Stimulated activated CD4-positive, alpha-beta T cell treated with anti-CD3 and anti-CD28 coated beads, Interleukin-2, amount 100 ng/mL, for 24 hours (primary cell): ENCODE measurements at places on chromosomes 13 and 19.
A peak's percentile ranks its signal among the peaks of the same experiment; 100 is the strongest.

DNA sequence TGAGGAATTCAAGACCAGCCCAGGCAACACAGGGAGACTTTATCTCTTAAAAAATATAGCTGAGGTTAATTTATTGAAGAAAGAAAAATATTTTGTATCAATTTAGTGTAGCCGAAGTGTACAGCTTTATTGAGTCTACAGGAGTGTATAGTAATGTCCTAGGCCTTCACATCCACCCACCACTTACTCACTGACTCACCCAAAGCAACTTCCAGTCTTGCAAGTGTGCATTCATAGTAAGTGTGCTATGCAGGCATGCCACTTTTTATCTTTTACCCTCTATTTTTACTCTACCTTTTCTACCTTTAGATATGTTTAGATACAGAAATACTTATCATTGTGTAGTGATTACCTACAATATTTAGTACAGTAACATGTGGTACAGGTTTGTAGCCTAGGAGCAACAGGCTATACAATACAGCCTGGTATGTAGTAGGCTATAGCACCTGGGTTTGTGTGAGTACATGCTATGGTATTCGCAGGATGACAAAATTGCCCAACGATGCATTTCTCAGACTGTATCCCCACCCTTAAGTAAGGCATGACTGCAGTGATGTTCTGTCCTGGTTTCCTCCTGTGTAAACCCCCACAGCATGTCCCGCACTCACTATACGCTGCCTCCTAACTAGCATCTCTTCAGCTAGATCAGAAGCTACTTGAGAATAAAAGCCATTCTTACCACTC lies 15.3 kb upstream of the ATP12A start:
- no peak for DNase-seq

- DNase-seq = no peak
Measured at GRCh38 chr19:743168-743687, 7.7 kb upstream of the MISP start.

- no peak for DNase-seq
Measured at GRCh38 chr19:13984186-13984585, 21.9 kb downstream of the RFX1 start.

- no peak for DNase-seq
Measured at GRCh38 chr19:12703046-12703445, 6.6 kb upstream of the FBXW9 start.

DNA sequence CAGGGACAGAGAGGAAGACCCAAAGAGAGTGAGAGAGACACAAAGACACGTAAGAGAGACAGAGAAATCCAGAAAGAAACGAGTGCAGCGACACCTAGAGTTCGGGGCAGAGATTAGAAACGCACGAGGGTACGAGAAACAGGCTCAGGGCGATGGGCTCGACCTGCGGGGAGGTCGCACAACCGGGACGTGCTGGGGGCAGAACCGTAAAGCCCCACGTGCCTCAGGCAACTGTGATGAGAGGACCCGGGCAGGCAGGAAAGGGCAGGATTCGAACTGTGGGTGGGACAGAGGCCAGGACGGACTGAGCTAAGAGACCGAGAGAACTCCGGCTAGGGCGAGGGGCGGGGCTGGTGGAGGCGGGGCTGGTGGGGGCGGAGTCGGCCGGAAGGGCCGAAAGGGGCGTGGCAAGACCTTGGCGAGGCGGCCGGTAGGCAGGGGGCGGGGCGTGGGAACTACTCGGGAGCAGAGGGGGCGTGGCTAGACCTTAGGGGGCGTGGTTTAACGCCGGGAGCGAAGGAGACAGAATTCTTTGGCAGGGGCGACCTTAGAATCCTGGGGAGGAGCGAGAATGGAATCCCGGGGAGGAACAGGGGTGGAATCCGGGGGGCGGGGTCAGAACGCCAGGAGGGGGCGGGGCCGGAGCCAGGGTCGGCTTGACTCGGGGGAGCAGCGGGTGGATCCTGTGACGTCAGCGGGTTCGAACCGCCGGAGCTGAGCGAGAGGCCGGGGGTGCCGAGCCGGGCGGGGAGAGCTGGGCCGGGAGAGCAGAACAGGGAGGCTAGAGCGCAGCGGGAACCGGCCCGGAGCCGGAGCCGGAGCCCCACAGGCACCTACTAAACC lies at the start of gene NECTIN2:
Gene NECTIN2 (plus strand): TSS at position 686 of the 843 bp plus-strand sequence. CDS start 229 bp downstream, outside the sequence.
- peak; percentile 91 for DNase-seq

DNA sequence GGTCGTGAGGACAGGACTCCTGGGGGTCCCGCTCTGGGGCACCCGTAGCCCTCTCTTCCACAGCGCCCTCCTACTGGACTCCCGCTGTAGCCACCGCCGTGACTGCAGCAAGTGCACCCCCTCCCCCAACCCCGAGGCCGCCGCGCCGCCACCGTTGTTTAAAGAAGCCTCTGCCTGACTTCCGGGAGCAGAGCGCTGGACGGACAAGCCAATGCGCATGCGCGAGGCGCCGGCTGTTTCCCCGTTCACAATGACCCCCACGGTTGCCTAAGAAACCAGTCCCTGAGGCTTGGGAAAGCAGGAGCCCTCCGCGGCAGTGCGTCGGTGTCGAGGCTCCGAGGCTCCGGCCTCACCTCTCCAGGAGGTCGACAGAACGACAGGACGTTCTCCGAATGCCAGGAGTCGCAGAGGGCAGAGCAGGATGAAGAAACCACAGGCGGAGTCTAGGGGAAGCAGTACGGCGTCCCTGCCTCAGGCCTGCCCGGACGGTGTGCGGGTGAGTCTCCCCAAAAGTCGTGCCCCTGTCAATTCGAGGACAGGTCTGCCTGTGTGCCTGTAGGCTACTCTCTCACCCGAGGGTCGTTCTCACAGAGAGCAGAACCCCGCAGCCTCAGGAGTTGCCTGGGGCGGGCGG lies 70.5 kb upstream of the ZNF420 start:
- DNase-seq = peak; percentile 47

GRCh38 chr13:63209330-63210017 lies 1793.8 kb upstream of the PCDH20 start:
- DNase-seq = no peak

- no peak for DNase-seq
Measured at GRCh38 chr19:19873381-19873780, 7.7 kb downstream of the ZNF253 start.

- peak; percentile 42 for DNase-seq
Measured at GRCh38 chr13:57629821-57630235, 1.7 kb upstream of the PCDH17 start.

DNA sequence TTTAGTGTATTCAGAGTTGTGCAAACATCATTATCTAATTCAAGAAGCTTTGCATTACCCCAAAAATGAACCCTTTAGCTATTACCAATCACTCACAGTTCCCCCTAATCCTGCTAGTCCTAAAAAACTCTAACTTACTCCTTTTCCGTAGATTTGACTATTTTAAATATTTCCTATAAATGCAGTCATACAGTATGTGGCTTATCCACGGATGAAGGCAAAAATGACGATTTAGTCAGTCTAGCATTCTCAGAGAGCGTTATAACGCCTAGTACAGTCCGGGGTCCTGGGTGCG lies 587 bp upstream of the ZNF383 start:
- DNase-seq = no peak

GRCh38 chr19:46574533-46574932 lies 26.6 kb upstream of the CALM3 start:
- DNase-seq = peak; percentile 50

- DNase-seq = peak; percentile 64
Measured at GRCh38 chr19:52453324-52454094, at the start of gene ZNF578. TSS of gene ZNF578 (plus strand) at chr19:52453553. CDS start at chr19:52501846, 48,293 bp downstream.

- DNase-seq = no peak
Measured at GRCh38 chr13:50740052-50740741, 103.3 kb downstream of the DLEU7 start.

- DNase-seq = no peak
Measured at GRCh38 chr19:35270381-35270811, 1.6 kb downstream of the USF2 start.

DNA sequence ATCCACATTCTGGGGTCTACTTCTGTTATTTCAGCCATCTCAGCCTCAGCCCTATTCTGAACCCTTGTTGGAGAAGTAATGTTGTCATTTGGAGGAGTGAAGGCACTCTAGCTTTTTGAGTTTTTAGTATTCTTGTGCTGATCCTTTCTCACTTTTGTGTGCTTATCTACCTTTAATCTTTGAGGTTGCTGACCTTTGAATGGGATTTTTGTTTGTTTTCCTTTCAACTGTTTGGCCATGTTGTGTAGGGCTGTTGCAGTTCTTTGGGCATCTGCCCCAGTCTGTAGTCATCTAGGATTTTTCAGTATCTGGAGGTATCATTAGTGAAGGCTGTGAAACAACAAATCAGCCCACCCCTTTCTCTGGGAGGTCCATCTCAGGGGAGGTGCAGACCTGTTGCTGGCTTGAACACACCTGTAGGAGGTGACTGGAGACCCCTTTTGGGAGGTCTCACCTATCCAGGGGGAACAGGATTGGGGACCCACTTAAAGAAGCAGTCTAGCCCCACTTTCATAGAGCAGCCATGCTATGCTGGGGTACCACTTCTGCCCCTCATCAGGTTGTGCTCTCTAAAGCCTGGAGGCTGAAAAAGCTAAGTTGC lies 1391.4 kb downstream of the UQCRFS1 start:
- DNase-seq = no peak

DNA sequence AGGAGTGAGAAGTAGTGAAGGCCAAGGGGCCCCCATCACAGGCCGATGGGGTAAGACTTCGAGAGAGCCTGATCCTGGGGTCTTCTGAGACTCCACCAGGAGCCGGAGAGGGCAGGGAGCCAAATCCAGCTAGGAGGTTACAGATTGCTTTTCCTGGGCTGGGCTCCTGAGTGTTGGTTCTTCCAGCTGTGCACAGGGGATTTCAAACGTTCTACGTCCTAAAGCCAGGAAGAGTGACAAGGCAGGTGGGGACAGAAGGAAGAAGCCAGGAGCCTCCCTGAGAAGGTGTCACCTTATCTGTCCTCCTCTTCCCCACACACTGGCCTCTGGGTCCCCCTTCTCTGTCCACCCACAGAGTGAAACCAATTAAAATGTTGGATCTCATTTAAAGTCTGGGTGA lies 16.1 kb upstream of the TPRX2 start:
- DNase-seq = no peak

GRCh38 chr13:99986741-99987140 lies 5.2 kb downstream of the ZIC2 start:
- DNase-seq = no peak

DNA sequence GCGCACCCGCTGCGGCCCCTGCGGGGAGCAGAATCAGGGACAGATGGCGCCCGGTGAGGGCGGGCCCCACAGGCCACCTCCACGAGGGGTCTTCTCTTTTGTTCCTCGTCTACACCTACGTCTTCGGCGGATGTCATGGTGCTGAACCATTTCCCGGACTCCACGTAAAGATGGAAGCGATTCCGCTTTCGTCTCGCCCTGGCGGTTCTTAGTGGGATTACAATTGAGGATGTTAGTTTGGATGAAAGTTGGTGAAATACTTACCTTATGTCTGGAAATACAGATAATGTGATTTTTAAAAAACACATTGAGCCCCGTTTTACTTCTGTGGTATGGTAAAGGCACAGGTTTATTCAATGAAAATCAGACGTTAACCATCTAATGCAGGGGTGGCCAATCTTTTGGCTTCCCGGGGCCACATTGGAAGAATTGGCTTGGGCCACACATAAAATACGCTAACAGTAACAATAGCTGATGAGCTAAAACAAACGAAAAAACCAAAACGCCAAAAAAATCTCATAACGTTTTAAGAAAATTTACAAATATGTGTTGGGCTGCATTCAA lies 1.4 kb upstream of the ZMYM5 start:
- peak; percentile 72 for DNase-seq

DNA sequence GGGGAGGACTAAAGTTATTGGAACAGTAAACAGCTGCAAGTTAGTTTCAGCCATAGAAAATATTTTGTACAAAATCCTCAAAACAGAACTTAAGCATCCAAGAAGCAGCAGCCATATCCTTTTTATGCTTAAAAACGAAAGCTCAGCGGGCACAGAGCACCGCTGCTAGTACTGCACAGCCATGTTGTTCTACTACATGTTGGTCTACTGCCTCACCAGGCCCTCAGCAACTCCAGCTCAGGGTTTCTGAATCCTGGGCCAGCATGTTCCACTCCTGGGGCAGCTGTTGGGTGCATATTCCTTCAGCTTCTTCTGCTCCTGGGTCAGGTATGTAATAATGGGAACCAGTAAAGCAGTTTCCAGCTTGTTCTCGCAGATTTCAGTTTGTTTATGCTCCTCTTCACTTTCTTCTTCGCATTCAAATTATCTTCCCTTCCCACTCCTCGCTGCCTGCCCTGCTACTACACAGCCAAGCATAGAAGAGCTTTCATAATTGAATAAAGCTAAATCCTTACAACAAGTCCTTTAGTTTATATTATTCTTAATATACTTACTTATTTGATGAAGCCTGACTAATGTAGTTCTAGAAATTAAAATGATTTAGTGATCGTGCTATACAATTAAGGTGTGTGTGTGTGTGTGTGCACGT lies 820.5 kb upstream of the ATXN8OS start:
- DNase-seq = no peak

DNA sequence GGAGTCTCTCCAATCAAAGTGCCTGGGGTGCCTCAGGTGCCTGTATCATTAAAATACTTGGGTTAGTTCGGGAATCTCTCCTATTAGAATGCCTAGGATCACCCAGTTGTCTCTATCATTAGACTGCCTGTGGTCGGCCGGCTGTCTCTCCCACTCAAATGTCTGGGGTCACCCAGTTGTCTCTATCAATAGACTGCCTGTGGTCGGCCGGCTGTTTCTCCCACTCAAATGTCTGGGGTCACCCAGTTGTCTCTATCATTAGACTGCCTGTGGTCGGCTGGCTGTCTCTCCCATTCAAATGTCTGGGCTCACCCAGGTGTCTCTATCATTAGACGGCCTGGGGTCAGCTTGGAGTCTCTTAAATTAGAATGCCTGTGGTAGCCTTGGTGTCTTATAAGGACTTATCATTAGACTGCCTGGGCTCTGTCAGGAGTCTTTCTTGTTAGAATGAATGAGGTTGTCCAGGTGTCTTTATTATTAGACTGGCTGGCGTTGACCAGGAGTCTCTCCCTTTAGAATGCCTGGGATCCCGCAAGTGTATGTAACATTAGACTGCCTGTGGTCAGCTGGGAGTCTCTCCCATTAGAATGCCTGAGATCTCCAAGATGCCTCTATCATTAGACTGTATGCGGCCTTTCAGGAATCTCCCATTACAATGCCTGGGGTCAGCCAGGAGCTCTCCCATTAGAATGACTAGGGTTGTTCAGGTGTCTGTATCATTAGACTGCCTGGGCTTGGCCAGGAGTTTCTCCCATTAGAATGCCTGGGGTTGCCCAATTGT lies 1555.5 kb downstream of the UQCRFS1 start:
- no peak for DNase-seq

DNA sequence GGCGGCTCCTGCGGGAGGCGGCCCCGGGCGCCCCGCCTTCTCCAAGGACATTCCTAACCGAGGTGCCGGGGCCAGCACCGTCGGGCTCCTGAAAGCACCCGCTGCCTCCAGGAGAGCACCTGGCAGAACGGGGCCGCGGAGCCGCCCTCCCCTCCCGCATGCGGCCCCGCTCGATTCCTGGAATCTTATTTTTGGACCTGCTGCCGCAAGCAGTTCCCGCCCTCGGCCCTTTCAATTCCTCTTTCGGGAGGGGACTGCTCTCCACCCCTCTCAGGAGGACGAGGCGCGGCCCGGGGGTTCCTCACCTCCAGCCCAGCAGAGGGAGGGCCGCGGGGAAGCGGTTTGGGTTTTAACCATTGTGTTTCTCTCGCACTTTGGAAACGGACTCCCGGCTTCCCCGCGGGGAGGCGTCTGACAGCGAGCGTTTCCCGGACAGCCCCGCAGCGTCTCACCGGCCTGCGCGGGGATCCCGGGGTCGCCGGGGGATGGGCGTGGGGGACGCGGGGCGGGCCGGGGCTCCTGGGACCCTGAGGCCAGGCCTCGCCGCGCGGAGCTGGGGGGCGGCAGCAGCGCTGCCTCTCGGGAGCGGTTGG lies 849 bp downstream of the GAS6 start:
- no peak for DNase-seq
